Glutamatergic neuron (in vitro differentiated cells): ENCODE measurements at places on chromosomes 6 and 20.

GRCh38 chr6:41736186-41736733 is 852 bp upstream of the TFEB start:
- DNase-seq: no peak

- DNase-seq: no peak
Measured at GRCh38 chr20:24048024-24048611, 59.5 kb upstream of the GGTLC1 start.

- no peak for DNase-seq
Measured at GRCh38 chr6:21722510-21722909, 129.0 kb downstream of the SOX4 start.

DNA sequence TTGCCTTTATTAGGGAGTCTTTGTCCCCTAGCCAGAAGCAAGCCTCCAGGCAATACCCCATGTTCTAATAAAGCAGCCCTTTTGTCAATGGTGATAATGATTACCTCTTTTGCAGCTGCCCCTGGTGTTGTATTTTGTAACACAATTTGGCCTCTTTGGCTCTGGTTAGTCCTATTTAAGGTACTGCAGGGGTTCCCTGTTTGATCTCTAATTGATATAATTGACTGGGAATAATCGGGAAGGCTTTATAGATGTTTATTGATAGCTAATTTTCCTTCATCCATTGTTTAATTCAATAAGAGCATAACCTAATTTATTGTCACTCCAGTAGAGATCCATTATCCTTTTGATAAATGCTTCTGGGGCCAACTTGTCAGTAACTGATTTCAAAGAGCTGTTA is 537.2 kb downstream of the PKHD1 start:
- no peak for DNase-seq

GRCh38 chr20:45114465-45115385 is at the start of gene WFDC5:
Gene WFDC5, minus strand, starts transcription at chr20:45115174. Its CDS starts 91 bp downstream, at chr20:45115083.
- DNase-seq: no peak

DNA sequence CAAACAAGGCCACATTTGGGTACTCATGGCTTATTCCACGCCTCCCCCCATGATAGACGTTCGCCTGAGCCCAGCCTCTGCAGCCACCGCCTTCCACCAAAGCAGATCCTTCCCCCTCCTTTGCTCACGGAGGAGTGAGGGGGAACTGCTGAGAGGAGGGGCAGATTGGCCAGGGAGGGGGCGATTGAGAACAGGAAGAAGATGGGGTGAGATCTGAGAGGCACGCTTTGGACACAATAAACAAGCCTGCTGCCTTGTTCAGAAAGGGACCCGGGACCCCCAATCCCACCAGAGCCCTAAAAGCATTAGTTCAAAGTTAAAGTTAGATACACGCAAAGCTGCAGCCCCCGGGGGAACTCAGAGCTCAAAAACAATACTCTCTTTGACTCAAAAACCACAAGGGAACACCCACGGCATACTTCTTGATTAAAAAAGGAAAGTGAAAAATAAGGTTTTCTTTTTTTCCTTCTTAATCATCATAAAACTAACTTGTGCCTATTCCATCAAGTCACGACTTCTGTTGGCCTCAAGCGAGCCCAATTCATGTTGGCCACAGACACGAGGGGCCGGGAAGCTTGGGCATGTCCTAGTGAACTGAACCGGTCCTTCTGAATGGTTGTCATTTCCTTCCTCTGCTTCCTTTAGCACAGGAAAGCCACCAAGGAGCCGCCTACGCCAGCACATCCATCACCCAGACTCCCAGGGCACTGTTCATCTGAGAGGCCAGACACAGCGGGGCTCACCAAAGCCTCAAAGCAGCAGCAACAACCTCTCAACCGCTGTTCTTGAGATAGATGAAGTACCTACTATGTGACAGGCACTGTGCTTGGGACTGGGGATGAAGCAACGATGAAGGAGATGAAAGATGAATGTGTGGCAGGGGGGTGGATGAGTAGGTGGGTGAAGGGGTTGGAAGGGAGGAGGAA is 44.7 kb downstream of the NFATC2 start:
- no peak for DNase-seq

DNA sequence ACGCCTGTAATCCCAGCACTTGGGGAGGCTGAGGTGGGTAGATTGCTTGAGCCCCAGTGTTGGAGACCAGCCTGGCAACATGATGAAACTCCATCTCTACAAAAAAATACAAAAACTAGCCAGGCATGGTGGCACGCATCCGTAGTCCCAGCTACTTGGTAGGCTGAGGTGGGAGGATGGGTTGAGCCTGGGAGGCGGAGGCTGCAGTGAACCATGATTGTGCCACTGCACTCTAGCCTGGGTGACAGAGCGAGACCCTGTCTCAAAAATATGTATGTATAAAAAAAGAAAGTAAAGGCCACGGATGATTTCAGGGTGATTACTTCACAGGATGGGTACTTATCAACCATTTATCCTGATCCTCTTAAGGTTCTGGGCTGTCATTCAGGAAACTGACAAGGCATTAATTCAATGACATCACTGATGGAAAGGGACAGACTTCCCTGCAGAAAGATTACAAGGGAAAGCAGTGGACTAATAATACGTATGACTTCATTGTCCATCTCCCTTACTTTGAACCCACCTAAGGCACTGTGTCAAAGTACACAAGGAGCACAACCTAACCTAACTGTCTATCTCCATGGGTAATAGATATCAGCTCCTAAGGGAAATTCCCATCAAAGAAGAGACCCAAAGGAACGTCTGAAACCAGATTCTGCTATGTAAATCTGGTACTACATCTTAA is 61.2 kb downstream of the ZMYND8 start:
- DNase-seq: no peak

DNA sequence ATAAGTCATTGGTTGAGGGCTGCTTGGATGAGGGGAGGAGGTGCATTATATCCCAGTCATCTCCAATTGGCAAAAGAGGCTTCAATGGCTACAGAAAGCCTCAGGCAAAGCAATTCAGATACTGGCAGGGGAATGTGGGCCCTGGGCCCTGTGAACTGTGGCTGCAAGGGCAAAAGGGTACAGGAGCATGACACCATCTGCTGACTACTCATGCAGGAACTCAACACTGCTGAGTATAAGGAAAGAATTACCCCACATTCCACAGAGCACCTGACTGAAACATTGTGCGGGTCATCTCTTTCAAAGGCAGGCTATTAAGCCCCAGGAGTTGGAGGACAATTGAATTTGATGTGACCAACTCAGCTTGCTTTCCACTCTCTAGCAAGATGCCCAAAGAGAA is 92.1 kb upstream of the SPTLC3 start:
- DNase-seq: no peak

DNA sequence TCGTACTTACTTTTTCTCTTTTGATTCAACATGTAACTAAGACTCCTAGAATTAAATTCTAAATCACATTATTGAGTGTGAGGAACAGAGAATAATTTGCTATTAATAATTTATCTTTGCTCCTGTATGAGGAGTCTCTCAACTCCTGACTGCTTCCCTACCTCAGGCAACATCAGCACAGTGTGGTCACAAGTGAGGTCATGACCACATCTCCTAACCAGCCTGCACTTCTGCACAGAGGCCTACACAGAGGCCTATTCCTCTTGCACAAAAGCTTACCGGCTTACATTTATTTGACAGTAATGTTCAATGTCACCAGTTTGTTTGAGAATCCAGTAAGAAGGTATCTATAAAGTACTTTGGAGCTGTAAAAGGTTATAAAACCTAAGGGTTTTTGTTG is 637.4 kb upstream of the MARCKS start:
- DNase-seq: no peak

- no peak for DNase-seq
Measured at GRCh38 chr6:122352981-122353664, 46.3 kb upstream of the HSF2 start.

DNA sequence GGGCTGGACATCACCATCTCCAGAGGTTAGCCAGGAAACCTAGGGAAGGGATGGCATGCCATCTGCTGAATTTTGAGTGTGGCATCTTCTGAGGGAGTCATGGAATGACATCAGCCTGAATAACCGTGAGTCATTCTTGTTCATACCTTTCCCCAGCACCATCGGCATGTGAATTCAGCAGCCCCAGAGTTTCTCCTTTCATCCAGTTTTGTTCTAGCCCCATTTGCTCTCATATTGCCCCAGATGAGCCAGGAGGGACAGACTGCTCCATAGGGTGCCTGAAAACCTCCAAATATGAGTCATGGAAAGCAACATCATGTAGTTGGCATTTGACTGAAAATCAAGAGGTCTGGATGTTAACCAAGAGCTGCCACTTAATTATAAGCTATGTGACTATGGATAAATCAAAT is 219.2 kb upstream of the SGK1 start:
- no peak for DNase-seq

DNA sequence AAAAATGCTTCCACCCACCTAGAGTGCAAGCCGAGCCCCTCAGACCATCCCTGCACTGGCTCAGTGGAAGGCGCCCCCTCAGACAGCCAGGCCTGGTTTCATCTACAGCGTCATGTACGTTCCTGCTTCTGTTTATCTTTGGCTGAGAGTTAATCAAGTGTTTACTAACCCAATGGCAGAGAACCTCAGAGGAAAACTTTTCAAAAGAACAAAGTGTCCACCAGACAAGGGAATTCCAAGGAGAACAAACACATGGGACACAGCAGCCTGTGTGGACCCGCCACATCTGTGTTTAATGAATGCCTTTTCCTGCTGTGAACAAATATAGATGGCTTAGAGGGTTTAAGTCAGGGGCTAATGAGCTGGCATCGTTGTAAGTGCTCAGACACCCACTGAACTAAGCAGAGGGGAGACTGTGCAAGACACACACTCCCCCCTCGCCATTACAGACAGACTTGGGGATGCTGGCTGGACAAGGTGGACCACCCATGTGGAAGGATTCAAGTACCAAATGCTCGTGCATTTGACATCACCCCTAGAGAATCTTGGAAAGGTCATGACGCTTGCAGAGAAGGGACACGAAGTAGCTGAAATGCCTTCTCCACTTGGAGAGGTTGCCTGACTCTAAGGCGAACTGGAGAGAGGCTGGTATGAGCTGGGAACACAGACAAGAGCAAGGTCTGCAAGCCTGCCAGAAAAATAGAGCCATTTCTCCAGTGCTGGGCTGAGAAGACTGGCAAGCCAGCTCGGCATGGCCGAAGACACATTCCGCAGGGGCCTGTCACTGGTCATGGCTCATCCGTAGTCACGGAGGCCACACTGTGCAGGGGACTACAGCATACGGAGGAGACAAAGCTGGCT is 53.5 kb upstream of the NXT1 start:
- no peak for DNase-seq

DNA sequence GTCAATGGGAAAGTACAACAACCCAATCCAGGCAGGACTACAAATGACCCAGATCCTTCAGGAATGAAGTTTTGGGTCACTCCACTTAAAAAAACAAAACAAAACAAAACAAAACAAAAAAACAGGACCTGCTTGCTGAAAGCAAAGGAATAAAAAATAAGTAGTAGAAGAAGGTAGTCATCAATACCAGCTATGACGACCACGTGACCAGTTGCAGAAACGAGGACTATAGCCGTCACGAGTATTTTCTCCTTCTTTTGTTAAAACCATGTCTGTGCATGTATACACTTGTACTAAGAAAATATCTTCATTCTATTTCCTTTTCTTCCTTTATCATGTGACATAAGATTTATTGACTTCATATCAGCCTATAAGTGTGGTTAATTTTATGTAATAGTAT is 308.4 kb upstream of the DEFB112 start:
- DNase-seq: no peak

- DNase-seq: no peak
Measured at GRCh38 chr6:166173281-166173951, 5.8 kb upstream of the TBXT start.

DNA sequence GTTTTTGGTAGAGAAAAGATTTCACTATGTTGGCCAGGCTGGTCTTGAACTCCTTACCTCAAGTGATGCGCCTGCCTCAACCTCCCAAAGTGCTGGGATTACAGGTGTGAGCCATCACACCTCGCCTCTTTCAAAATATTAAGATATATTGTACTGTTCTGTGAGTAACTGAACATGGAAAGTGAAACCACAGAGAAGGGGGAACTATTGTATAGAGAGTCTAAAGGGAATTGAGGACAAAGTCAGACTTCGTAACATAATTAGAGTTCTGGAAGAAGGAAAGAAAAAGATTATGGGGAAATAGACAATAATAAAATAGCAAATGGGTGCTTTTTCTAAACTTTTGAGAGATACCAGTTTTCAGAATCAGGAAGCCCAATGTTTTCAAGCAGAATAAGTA is 17.4 kb upstream of the AKAP7 start:
- no peak for DNase-seq

DNA sequence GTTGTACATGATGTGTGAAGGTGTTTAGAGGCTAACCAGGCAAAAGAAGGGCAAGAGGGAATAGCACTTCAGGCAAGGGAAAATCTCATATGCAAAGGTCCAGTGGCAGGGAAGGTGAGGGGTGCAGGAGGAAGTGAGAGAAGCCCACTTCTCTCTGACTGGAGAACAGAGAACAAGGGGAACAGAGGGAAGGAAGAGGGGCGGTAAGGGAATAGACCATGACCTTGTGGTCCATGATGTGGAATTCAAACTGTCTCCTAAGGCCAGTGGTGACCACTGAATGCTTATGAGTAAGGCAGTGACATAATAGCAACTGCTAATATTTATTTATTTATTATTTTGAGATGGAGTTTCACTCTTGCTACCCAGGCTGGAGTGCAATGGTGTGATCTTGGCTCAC is 20.6 kb upstream of the SLC9A8 start:
- no peak for DNase-seq
